ENCODE measurements at places on chromosomes 3 and 15.
A peak's percentile ranks its signal among the peaks of the same experiment; 100 is the strongest.

DNA sequence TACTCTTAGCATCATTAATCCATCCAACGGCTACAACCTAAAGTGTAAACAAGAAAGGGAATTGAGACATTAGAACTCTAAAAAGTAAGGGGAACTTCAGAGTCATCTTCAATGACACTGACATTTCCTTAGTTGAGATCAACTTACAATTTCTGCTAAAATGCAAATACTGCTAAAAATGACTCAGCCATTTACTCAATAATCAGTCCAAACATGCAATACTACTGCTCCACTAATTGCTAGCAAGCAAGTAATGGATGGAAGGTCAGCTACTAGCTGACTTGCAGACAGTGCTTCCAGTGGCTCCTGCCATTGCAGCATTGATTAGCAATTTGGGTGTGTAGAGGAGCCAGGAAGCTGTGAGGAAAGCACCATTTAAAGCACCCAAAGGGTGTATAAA lies 28.4 kb downstream of the CD200R1L start:
- DNase-seq: no peak

DNA sequence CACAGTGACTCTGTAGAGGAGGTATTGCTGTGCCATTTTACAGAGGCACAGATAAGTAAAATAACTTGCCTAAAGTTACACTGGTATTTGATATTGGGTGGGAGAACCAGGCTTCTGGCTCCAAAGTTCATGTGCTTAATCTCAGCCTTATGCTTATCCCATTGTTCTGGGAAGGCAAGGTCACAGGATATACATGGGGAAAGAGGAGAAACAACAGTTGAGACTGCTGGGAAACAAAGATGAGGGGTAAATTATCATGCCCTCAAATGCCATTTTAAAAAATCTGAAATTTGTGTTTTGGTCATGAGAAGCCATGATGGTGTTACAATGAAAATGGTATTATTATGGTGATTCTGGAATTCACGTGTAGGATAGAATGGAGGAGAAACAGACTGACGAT lies 54.4 kb downstream of the EOMES start:
- no peak for DNase-seq

DNA sequence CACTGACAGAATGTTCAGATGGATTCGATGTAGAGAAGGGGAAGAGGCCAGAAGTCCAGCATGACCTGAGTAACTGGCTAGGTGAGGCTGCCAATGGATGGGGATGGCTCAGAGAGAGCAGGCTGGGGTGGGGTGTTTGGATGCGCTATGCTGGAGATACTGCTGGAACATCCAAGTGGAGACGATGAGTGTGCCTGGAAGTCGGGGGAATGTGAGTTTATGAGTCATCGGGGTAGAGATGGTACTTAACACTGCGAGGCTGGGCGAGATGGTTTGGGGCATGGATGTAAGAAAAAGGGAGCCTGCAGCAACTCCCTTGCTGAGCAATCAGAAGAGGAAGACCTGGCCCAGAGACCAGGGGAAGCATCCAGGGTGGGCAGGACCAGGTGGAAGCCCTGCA lies 180.7 kb downstream of the SLCO3A1 start:
- DNase-seq: no peak

DNA sequence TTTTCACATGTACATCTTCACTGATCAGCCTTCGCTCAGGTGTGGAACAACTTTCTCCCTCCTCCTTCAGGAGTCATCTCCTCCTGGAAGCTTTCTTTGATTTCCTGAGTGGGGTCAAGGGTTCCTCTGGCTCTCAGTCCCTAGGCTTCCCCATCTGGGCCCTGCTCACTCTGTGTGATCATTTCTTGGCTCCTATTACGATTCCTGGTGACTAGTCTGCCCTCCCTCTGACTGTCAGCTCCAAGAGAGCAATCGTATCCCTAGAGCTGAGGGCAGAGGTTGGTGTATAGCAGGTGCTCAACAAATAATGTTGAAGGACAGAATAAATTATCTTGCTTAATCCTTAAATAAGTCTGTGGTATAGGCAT lies 15.3 kb upstream of the PRKCD start:
- DNase-seq: no peak

DNA sequence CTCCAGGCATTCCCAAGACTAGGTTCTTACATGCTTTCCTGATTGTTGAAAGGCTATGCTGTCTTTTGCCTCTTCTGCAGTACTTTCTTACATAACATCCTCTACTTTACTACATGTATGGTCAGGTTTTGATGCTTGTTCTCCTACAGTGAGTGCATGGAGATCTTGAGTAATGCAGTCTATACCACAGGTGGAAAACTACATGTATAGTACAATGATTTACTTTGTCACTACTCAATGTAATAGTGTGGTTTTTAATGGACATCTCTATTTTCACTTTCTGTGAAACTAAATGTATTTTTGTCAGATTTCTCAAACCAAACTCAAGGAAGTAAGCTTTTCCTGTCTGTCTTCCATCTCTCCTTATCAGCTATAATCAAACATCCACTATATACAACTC lies 657.0 kb downstream of the TUSC7 start:
- no peak for DNase-seq

DNA sequence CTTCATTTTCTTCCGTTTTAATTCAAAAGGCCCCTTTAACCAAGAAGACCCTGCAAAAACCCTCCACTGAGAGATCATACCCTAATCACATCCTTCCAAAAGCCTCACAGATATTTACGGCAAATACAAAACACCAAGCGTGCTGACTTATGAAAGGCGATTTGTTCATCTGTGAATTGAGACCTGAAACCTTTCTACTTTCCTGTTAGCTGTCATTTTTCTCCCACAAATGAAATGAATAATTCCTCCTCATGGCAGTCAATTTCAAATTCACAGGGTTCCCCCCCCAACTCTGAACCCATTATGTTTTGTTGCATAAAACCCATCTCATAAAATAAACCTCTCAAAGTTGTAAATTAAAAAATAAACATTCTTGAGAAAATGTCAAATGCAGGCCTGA lies 149.6 kb downstream of the PDZRN3 start:
- no peak for DNase-seq

DNA sequence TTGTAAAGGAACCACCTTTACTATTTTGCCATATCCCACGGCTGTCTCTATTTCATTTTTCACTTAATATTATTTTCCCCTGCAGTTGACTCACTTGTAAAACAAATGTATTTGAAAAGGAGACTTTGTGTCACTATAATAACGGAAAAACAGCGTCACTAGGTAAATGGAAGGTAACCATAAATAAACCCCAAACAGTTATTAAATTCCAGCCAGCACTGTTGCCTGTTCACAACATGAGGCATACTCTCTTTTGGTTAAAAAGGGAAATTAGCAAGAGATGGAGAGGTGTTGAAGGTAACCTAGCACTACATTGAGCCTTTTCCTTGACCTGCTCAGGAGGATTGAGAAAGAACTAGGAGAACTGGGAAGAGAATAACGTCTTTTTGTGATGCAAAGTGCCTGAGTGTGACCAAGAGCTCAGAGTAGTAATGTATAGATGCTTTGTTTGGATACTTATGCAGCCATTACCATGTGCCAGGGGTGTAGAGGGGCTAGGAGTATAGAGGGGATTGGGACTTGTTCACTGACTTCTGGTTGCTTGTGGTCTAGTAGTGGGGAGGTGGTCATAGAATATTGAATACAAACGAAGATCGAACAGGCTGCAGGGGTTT lies 19.6 kb downstream of the FLNB start:
- DNase-seq: no peak

- no peak for DNase-seq
Measured at GRCh38 chr15:27324886-27325615, 354.1 kb downstream of the GABRG3 start.

DNA sequence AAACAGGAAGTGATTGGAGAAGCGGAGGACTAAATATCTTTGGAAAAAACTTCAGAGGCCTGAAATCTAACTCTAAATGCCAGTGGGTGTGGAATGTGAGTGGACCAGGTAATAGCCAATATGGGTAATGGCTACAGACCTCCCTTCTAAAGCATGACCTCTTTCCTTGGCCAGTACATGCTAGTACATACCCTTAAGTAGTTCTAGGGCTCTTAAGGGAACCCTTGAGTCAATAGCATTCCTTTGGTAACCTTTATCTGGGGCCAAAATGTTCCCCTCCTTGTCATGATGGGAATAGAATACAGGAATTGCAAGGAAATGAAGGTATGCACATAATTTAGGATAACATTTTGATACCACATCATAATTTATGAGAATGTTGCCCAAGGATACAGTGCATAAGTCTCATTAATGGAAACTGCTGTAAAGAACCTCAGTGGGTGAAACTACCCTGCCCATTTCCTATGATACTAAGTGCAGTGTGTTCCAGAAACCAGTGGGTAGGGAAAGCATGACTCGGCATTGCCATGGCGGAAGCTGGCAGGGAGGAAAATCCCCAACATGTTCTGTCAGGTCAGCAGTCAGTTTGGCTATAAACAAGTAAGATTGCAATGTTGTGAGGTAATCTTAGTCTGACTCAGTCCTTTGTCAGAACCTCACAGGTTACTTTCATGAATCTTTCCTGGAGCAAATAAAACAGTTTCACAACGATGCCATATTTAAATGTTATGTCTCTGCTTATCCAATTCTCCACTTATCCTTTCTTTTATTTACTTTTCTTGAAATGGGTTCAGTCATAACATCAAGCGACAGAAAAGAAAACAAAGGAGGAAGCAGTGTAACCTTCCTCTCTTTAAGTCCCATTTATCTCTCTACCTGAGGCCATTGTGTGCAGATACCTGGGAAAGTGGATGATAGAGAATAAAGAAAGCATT lies 23.5 kb upstream of the RAP2B start:
- DNase-seq: peak; percentile 72

DNA sequence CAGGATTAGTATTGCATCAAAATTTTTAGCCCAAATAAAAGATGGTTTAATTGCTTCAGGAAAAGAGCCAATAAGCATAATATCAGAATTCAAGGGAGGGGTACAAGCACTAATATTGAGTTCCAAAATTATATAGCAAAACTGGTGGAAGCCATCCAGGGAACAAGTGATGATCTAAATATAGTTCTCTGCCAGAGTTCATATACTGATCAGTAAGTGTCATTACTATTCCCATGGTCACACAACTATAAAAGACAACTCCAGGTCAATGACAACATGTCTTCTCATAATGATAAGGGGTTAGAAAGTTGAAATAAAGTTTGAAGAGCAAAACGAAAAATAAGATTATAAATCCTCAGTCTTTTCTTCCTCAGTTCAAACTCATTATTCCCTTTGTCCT lies 57.4 kb downstream of the ZNF280D start:
- DNase-seq: no peak

GRCh38 chr3:52053307-52054304 lies 2.8 kb downstream of the DUSP7 start:
- DNase-seq: peak; percentile 61

- no peak for DNase-seq
Measured at GRCh38 chr3:141388395-141388794, 20.1 kb downstream of the ZBTB38 start.

GRCh38 chr3:177251755-177252154 lies 54.5 kb upstream of the TBL1XR1 start:
- DNase-seq: no peak

DNA sequence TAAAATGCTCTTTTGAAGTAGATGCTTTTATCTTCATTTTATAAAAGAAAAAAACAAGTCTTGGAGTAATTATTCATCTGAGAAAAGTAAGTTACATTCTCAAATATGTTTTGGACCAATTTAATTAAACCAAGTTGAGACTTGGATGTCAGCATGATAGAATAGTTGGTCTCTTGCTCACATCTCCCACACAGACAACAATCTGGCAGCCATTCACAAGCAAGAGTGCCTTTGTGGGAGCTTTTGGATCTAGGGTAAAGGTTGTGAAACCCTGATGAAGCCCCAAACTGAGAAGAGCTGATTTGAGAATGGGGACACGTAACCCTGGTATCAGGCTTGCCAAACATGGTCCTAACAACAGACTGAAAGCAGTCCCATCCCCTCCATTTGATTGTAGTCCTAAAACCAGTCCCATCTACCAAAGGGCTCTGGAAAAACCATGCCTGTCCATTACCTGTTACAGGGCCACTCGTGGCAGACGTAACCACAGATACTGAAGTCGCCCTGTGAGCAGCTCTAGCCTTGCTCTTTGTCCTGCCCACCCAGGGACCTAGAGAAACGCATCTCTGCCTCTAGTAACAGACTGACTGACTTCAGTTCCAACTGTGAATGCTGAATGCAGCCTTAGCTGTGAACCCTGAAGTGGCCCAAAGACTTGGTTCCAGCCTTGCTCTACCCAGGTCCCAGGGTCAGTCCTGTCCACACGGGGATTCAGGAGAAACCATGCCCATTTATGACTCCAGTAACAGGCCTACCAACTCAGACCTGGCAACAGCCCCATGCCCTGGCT lies 145.5 kb upstream of the SYNPR start:
- no peak for DNase-seq

DNA sequence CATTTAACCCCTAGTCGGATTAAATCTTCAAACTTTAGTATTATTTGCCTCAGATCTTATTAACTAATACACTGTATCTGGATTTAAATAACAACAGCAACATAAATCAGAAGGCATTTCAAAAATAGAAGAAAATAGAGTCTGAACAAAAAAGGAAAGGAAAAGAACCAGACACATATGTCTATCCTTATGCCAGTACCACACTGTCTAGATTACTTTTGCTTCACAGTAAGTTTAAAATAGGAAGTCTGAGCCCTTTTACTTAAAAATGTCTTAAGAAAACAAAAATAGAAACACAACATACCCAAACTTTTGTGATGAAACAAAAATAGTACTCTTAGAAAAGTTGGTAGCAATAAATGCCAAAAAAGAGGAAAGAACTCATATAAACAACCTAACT lies 1615.8 kb downstream of the SI start:
- no peak for DNase-seq

DNA sequence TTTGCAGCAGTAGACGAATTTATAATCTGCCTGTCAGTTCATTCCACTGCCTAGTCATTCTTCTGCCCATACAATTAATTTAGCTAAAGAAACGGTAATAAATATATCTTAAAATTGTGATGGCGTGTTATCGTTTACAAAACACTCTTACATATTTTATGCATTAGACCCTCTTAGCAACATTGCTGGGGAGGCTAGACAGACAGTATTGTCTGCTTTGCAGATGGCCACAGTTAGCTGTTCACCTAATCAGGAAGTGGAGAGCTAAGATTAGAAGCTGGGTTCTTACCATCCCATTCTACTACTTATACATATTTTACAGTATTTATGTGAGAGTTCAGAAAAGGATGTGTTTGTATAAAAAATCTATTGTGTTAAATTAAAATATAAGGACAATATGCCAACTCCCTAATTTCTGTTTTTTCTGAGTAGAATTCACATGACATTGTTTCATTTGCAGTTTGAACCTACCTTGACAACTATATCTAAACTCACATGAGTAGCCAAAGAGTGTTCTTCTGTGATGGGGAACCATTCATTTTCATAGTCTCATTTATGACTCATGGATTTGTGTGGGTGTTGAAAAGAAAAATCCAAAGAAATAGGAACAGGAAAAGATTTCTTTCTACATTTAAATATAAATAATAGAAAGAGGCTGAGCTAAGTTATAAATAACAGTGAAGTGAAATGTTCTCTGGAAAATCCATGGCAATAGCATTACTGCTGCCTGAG lies 41.7 kb upstream of the C3orf80 start:
- DNase-seq: no peak
